ENCODE measurements at places on chromosomes 12 and 14.

DNA sequence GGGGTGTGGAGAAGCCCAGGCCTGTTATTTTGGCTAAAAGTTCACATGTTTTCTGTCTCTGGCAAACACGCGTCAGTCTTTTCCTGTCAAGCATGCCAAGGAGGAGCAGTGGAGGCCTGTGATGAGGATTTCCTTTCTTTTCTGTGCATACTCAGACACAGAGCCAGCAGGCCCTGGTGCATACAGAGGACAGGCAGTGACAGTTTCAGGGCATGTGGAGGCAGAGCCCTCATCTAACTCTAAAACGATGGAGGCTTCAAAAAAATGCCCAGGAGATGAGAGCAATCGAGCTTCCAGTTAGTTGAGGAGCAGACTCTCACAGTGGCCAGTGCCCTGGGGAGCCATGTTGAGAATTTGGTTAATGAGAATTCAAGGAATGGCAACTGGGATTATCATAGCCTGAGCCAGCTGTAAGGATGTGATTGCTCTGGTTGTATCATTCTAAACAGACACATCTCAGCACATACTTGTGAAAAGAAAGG lies 66.5 kb downstream of the TRAFD1 start:
- no peak for DNase-seq

GRCh38 chr12:2402073-2402579 lies 349.3 kb downstream of the CACNA1C start:
- DNase-seq, result no peak

DNA sequence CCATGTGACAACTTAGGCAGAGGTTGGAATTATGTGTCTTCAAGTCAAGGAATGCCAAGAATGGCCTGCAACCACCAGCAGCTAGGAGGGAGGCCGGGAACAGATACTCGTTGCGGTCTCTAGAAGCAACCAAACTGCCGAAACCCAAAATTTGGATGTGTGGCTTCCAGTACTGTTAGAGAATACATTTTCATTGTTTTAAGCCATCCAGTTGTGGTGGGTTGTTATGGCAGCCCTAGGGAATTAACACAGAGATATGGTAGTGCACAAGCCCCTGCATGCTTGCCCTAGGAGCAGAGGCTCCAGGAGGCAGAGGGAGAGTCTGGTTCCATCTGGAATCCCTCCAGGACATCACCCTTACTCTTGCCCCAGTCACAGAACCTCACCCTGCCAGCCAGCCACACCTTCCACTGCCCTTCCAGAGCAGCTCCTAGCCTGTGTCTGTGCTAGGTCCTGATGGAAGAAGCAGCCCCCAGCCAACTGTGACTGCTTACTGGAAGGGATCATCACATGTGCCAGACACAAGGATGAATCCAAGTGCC lies 19.5 kb downstream of the PITPNM2 start:
- DNase-seq, result no peak

GRCh38 chr12:130537051-130537450 lies 179.0 kb downstream of the RIMBP2 start:
- no peak for DNase-seq

DNA sequence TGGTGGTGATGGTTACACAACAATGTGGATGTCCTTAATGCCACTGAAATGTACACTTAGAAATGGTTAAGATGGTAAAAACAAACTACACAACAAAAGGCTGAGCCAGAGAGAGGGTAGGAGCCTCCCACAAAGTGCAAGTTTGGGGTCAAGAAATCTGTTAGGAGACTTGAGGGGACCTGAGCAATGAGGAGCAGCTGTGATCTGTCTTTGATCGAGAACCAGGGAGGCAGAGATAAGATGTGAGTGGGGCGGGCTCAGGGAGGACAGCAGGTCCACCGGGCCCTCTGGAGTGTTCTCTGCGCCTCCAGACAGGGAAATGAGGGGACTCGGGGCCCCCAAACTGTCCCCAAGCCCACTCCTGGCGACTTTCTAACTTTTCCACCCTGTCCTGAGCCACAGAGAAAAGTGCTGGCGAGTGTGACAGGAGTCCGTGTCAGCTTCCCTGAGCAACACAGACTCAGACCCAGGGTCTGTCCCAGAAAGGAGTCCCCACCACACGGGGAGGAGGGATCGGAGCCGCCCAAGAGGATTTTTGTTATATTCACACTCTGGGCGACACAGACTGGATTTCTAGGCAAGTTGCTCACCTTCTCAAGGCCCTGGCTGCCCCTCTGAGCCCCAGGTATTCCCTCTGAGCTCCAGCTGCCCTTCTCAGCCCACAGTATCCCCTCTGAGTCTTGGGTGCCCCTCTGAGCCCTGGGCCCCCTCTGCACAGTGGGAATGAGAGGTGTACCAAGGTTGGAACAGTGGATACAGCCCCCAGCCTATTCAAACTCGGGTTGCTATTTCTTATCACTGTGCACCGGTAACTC lies 11.5 kb upstream of the SCARB1 start:
- DNase-seq, result no peak

GRCh38 chr12:33628087-33628486 lies 188.5 kb upstream of the SYT10 start:
- DNase-seq, result peak; percentile 4

DNA sequence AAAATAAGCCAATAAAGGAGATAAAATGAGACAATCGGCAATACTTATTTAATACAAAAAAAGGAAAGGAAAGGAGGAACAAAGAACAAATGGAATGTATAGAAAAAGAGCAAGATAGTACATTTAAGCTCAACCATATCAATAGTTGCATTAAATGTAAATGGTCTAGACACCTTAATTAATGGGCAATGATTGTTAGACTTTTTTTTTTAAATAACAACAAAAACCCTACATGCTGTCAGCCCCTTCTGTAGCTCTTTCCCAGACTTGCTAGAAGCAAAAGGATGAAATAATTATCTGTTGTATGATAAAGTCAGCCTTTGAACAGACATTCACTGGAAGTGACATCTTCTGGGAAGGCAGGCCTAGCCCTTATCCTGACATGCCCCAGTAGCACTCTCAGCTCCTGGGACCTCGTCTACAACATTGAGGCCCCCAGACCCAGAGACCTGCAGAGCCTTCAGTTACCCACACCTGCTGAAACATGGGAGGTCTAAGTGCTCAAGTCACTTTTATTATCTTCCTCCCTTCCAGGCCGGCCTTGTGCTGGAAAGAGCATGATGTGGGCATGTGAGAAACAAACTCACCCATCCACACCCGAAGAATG lies 13.4 kb downstream of the SIVA1 start:
- no peak for DNase-seq

GRCh38 chr14:58288106-58288792 lies 10.1 kb upstream of the ARID4A start:
- DNase-seq, result no peak

DNA sequence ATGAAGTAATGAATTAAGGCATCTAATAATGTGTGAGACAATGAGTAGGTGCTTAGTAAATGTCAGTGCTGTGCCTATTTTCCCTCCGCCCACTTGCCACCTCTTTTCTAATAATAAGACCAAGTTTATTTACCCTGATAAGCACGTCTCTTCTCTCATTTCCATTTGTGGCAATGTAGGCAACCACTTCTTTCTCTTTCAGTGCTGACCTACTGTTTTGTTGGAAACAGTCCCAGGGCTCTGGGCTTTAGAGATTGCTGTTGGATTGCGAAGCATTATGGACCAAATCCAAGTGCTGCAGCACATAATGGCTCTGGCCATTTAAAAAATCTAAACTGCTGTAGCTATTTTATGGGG lies 141.3 kb upstream of the PLEKHG7 start:
- no peak for DNase-seq

GRCh38 chr12:84874125-84874824 lies 38.3 kb downstream of the SLC6A15 start:
- peak; percentile 36 for DNase-seq

DNA sequence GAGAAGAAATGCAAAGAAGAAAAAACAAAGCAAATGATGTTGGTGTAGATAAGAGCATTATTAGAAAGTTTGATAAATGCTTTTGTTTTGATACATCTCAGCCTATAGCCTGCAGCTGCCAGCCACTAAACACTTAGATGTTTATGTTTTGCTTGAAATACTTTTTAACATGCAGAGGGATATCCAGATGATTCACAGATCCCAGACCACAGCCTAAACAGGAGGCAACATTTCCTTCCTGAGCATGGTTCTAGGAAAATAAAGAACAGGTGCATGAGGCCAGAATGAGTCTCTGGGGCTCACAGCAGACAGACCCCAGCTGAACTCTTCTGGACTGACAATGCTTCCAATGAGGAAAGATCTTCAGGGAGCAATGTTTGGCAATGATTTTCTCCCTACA lies 103.7 kb upstream of the EEA1 start:
- no peak for DNase-seq

- no peak for DNase-seq
Measured at GRCh38 chr14:73591690-73592449, at the start of gene ACOT4. Gene ACOT4, plus strand, starts transcription at chr14:73591873. Its CDS starts 87 bp downstream, at chr14:73591960.

GRCh38 chr12:95396849-95397468 lies 77.0 kb upstream of the METAP2 start:
- DNase-seq, result peak; percentile 21

DNA sequence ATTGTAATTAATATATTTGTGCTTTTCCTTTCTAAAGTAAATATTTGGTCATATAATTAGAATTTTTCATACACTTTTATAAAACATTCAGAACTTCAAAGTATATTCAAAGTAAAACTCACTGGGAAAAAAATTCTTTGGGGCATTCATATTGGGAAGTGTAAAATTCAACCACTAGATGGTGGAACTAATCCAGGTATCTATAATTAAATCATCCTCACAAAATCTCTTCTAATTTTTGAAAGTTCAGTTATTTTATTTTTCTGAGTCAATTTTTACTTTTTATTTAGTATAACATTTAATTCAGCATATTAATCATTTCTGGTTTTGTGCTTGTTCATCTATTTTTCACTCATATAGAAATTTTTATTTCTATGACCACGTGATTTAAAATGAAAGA lies 81.0 kb downstream of the NTS start:
- DNase-seq, result no peak

DNA sequence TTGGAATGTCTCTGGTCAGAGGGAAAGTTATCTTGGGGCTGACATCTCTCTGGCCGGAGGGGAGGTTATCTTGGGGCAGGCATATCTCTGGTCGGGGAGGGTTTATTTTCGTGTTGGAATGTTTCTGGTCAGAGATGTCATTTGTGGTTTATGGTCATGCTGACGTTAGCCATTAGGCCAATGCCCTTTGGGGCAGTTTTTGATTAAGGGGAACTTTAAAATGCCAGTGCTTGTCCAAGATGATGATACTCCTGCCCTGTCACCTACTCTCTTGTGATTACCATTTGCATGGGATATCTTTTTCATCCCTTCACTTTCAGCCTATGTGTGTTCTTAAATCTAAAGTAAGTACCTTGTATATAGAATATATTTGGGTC lies 29.0 kb upstream of the A2M start:
- no peak for DNase-seq

DNA sequence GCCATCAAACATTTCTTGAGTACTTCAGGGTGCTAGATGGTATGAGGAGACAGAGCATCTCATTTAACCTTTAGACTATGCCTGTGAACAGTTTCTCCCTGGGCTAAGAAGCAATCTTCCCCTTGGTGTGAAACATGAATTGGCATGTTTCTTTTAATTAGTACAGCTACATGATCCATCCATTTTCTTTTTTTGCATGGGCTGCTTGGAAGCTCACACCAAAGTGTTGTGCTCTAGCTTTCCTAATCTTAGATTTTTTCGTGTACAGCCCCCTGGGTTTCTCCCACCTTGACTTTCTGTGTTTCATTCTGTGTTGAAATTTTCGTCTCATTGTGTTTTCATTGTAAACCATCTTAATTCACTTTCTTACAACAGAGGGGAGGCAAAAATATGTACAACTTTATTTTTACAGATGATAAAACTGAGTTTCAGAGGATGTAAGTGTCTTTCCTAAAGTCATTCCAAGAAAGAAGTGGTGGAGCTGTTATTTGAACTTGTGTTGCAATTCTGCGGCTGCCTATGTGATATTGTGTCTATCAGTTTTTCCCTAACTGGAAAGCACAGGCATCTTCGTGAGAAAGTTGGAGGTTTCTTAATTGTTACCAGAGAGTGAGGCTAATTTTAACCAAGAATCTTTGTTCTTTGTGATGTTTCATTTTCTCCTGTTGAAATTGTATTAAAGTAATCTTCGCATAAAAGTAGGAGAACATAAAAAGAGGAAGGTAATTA lies 64.5 kb downstream of the DAAM1 start:
- DNase-seq, result no peak

- no peak for DNase-seq
Measured at GRCh38 chr12:130748786-130749185, 32.7 kb upstream of the RIMBP2 start.

DNA sequence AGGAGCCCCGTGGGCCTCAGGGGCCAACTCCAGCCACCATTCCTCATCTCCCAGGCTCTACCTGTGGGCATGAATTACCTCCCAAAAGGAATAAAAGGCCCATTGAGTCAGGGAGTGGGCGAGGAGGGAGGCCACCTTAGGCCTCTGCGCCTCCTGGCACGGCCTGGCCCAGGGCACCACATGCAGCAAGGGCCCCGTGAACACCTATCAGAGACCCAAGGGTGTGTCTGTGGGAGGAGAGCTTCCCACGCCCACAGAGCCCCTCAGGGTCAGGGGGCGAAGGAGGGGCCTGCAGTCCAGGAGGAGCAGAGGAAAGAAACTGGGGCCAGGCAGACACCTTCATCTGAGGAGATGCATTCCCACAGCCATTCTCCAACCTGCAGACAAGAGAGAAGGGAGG lies 12.2 kb downstream of the RAPGEF3 start:
- DNase-seq, result no peak

DNA sequence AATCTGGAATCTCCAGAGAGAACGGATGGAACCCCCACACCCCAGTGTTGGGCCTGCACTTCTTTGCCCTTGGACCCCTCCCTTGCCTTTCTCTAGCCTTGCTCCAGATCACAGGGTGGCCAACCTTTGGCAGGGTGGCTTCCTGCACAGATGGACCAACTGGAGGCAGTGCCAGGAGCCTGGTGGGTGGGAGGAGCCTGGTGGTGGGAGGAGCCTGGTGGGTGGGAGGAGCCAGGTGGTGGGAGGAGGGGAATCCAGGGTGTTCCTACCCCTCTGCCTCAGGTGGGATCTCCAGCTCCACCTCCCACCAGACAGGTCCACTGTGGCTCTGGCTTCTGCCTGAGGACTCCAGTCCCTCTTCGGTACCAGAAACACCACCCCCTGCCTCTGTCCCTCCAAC lies 15.0 kb upstream of the ORAI1 start:
- no peak for DNase-seq

GRCh38 chr14:87566991-87567390 lies 426.0 kb downstream of the GALC start:
- DNase-seq, result no peak

DNA sequence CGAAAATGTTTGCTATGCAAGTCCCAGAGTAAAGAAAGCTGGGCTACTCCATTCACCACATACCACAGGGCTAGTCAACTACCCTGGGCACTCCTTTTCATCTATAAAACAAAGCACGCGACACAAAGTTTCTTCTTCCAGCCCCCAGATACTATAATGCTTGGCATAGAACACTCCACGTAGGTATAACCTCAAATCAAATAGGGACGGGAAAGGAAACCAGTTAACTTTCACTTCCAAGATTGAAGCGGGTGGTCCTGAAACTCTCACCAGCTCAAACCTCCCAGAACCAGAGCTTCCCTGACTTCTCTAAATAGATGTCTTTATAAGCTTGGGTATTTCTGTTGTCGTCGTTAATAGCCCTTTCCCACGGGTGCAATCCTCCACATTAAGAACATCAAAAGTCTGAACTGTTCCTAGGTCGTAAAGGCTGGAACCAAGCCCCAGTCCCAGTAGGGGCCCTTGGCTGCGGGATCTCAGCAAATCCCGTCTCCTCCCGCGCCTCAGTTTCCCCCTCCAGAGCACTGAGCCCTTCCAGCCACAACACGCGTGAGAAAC lies 647 bp downstream of the LGMN start:
- no peak for DNase-seq

- no peak for DNase-seq
Measured at GRCh38 chr14:60651796-60652673, 2.8 kb upstream of the SIX1 start.

Data from HT1080 (cell line).